ENCODE measurements at places on chromosomes 1 and 21.

GRCh38 chr1:55604179-55604578, 389.0 kb upstream of the USP24 start:
- DNase-seq: no peak

- peak; percentile 97 for DNase-seq
Observed at GRCh38 chr1:24321697-24322469, 2.7 kb downstream of the GRHL3 start.

- no peak for DNase-seq
Observed at GRCh38 chr1:111332190-111332589, 41.5 kb downstream of the CHIA start.

DNA sequence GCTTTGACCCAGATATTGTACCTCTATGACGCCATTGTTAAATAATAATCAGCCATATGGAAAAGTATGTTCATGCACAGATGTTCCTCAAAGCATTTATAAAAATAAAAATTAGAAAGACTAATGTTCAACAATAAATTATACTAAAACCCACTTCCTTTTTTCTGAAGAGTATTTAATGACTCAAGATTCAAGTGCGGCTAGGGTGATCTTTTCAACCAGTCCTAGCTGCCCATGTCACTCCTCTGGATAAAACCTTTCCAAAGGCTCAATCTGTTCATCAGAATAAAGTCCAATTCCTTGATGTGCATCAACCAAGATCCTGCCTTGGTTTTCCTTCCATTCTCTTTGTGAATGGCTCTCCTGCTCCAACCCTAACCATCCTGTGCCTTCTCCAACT, 292.0 kb downstream of the VAV3 start:
- DNase-seq: no peak

- DNase-seq: no peak
Observed at GRCh38 chr1:81192647-81193642, 607.8 kb upstream of the ADGRL2 start.

Data from astrocyte of the hippocampus (primary cell).